ENCODE measurements at places on chromosomes 6 and 20.

DNA sequence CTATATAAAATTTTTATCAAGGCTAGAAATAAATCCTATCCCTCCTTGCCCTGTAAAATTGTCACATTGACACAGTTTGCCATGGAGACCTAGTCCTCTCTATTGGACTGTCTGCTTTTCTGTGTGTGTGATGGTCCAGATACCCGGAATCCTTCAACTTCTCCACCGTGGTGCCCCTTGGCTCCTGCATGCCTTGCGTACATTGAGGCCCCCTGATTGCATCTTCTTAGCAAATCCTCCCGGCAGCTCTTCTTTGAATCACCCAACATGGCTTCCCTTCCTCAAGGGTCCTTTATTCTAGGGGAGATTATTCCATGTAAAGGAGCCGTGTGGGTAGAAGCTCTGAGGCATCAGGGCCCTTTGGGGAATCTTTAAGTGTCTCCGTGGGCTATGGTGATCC lies 219.5 kb downstream of the CDC5L start:
- no peak for DNase-seq

DNA sequence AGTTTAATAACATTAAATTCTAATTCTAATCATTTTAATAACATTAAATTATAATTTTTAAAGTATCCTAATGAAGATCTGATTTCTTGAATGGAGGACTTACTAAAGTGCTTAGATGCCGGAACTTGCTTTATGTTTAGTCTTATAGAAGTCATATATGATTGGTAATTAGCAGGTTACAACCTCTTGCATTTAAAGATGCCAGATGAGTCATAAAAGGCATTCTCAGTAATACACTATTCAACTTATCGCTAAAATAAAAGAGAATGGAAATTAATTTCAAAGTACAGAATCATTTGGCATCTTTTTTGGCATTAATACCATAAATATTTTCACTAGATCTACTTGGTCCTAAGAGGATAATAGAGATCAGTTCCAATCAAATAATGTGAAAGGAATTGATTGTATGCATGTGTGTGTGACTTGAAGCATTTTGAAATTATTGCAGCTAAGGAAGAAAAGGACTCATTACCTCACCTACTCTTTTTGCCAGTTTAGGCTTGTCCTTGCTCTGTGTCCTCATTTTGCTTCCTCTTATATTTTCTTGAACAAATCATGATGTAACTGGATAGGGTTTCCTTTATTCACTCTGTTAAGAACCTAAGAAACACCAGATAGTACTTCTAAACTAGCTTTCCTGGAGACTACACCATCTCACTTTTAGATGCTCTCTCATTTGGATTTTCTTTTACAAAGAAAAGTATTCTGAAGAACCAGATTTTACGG lies 2.7 kb downstream of the COL21A1 start:
- DNase-seq = no peak

GRCh38 chr20:38412877-38413577 lies 22.1 kb downstream of the SNHG17 start:
- no peak for DNase-seq

- no peak for DNase-seq
Observed at GRCh38 chr6:1075444-1075843, 236.5 kb upstream of the FOXQ1 start.

DNA sequence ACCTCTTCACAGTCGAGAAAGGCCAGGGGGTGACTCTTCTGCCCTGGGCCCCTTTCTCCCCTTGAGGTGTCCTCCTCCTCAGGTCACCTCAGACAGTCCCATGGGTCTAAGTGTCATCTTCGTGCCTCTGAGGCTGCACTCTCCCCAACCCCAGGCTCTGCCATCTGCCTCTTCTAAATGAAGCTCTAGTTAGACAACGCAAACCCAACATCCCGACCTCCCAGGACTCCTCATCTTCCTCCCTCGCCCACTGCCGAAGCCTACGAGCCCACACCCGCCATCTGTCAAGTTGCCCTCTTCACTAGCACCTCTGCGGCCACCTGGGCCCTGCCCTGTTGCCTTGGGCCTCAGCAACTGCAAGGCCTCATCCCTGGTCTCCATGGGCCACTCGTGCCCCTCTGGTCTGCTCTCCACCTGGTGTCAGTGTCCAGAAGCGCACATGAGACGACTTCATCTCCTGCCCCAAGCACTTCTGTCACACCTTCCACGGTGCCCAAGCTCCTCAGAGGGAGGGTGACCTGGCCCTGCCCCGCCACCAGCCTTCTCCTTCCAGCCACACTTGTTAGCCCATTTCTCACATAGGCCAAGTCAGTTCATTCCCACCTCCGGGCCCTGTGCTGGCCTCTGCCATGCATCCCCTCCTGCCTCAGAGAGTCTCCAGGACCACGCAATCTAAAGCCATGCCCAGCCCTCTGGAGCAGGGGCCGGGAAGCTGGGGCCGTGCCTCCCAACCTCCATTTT lies 53.8 kb downstream of the RRBP1 start:
- DNase-seq = no peak

DNA sequence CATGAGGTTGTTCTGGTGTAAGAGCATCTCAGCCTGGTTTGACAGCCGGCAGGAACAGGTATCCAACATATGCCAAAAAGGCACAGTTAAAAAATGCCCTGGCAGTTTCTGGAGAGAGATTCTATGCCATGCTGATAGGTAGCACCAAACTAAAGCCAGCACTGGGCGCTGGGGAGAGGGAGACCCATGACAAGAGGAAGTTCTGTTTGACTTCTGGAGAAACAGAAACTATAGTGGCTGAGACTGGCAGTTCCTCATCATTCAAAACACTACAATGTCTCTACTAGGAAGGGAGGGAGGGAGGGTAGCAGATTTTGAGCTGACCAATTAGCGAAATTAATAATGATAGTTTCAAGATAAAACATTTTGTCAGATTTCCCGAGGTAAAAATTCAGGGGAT lies 174.1 kb downstream of the ADAT2 start:
- DNase-seq = no peak

- DNase-seq = no peak
Observed at GRCh38 chr6:75217193-75217592, 11.3 kb upstream of the COL12A1 start.

DNA sequence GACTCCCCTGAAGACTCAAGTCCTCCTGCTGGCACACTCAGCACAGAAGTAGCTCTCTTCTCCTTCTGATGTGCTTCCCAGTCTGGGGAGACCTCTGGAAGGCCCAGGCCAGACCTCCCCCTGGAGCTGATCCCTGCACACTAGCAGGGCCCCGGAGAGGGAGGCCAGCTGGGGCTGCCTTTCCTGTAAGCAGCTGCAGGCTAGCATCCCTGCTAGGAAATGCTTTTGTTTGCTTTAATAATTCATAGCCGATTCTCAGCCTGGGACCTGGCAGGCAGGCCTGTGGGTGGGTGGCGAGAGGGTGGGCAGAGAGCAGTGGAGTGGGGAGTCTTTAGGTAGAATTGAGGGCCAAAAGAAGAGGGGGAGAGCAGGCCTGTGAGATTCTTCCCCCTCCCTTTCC lies 5.2 kb downstream of the EBF4 start:
- DNase-seq = no peak

- no peak for DNase-seq
Observed at GRCh38 chr6:105526225-105526872, 123.5 kb upstream of the PREP start.

- no peak for DNase-seq
Observed at GRCh38 chr20:35511814-35512420, 17.5 kb downstream of the C20orf173 start.

GRCh38 chr6:135403584-135403983 lies 94.0 kb downstream of the AHI1 start:
- no peak for DNase-seq

GRCh38 chr20:51563486-51564332 lies 21.2 kb upstream of the NFATC2 start:
- DNase-seq = peak; percentile 48

GRCh38 chr6:33590531-33591198 lies 10.6 kb upstream of the BAK1 start:
- no peak for DNase-seq

- DNase-seq = no peak
Observed at GRCh38 chr20:25510202-25510601, 75.1 kb downstream of the NINL start.

DNA sequence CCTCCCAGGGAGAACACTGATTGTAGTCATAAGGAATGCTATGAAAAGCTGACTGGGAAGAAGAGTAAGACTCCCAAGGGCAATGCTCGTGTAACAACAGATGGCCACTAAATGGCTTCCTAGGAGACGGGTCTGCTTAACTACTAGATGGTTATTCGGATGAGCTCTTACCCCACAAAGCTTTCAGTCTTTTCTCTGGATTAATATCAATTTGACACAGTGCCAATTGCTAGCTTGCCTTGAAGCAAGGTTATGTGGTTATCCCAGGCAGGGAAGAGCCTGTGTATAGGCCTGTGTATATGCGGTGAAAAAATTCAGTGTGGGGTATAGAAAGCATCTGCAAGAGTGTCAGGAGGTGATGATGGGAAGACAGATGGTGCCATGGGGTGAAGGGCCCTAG lies 86.4 kb upstream of the NOX3 start:
- DNase-seq = no peak

- DNase-seq = no peak
Observed at GRCh38 chr6:142637624-142638351, 307.2 kb downstream of the HIVEP2 start.

- no peak for DNase-seq
Observed at GRCh38 chr20:4082406-4083097, 67.2 kb upstream of the RNF24 start.

- no peak for DNase-seq
Observed at GRCh38 chr6:45637056-45637455, 259.3 kb upstream of the SUPT3H start.

- peak; percentile 63 for DNase-seq
Observed at GRCh38 chr20:63873477-63873971, 8.5 kb downstream of the TPD52L2 start.

DNA sequence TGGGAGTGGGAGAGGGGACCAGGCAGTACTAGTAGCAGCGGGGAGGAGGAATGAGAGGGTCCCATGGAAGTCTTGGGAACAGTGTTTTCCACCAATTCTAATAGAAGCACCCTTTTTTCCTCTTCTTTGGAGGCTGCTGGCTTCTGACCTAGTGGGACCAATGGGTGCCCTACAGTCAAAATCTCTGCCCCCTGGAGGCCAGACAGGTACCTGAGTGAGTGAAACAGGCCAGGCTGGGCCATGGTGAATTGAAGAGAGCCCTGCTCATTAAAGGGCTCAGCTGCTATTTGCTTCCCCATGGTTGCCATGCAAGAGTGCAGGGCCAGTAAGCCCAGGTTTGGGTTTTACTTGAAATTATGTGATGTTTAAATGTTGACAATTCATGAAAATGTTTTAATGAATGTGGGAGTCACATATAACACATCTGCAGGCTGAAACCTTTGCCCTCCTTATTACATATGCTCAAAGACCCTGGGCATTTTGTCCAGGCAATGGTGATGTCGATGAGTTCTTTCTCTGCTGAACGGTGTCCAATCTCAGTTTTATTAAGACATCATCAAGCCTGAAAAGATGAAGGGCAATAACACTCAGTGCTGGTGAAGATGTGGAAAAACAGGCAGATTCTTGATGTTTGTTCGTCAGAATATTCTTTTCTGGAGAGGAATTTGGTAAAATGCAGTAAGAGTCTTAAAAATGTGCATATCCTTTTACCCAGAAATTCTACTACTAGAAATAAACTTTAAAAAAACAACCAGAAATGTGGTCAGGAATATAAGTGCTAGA lies 42.3 kb upstream of the OCSTAMP start:
- no peak for DNase-seq

DNA sequence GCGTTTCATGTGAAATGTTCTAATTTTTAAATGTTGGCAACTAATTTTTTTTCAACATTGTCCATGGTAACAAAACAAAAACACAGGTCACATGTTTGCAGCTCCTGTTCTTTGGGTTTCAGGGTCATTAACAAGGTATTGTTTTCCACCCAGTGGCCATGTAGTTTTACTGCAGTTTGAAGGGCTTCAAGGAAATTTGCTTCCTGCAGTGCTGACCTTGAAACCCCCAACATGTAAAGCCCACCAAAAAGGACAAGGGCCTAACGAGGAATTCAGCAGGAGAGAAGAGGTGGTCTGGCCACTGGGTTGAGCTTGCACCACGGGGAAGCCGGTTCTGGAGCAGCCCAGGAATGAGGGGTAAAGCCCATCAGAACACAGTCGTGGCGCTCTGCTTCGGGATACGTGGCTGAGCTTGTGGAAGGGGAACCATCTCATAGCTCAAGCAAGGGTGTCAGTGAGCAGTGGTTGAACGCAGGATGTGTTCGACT lies 13.9 kb upstream of the KLHL31 start:
- DNase-seq = no peak

DNA sequence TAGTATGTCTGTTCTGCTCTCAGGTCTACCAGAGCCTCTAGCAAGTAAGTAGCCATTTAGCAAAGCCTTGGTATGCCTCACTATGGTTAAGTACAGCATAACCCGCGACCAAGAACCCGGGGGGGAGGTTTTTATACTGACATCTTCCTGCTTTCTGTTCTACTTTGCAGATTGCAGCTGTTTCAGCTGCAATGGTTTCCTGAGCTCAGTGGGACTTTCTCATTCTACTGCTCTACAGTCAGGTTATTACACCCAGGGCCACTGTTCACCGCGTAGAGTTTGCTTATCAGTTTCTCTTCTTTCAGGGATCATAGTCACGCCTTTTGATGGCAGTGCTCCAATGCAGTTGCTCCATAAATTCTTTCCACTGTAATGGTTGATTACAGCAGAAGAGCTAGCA lies 631.3 kb downstream of the TFAP2A start:
- no peak for DNase-seq

DNA sequence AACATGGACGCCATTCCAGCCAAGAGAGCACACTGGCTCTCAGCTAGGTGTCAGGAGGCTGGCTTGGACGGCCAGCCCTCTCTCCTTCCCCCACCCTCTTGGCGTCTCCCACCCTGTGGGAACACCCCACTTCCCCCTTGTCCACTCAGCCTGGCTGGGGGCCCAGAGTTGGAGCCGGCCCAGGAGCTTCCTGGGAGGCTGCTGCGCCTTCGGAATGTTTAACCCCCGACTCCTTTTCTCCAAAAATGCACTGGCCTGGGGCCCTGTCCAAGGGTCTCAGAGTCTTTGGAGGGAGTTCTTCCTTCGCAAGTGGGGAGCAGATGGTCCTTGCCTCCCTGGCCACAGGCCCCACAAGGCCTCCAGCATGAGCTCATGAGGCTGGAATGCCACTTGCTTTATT lies 4.1 kb downstream of the ADAM33 start:
- DNase-seq = no peak

DNA sequence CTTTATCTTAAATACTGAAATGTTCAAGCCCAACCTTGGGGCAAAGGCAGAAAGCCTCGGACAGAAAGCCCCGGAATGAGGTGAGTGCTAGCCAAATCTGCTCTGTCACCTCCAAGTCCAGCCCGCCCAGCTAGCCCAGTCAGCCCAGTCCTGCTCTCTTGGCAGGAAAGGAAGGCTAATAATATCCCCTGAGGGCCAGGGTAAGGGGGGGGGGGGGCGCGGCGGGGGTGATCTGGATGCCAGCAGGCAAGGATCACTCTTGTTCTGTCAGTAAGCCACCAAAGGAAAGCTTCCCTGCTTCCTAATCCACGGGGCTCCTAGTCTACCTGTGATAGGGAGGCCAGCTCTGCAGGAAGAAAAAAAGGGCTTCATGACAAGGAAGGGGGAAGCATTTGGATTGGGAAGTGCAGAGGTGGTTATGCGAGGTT lies 1.1 kb downstream of the NDRG3 start:
- peak; percentile 57 for DNase-seq

Data from right lobe of liver (tissue), 6 donors.